ENCODE measurements at places on chromosomes 1 and 21.

DNA sequence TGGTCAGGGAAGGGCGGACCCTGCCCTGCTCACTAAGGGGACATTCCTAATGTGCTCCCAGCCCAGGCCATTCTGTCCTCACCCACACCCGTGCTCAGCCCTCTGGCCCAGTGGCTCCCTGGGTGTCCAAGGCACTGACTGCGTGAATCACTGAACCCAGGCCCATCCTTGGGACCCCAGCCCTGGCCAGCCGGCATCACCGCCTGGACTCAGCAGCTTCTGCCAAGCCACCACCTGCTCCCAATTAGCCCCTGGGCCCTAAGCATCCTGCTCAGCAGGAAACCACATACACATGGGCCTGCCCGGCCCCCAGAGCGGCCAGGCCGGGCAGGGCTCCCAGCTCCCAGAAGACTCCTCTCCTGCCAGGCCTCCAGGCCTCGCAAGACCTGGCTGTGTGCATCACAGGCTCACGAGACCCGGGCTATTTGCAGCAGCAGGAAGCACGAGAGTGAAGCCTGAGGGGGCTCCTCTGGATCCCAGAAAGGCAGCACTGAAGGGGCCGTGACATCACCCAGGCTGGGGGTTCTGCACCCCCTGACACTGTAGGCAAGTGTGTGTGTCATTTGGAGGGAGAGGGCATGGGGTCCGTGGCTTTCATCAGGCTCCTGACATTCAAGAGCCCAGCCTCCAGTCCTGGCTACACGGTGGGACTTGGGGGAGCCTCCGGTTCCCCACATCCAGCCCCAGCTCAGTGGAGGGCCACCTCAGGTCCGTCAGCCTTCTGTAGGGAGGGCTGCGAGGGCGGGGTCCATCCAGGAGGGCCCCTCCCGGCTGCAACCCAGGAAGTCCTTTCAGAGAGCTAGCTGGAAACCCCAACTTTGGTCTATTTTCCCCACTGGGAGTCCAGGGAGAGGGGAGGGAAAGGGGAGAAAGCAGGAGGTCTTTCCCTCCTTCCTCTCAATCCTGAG lies 1.6 kb downstream of the MFAP2 start:
- no peak for DNase-seq

GRCh38 chr21:33668180-33668579 lies 25.9 kb downstream of the ITSN1 start:
- no peak for DNase-seq

DNA sequence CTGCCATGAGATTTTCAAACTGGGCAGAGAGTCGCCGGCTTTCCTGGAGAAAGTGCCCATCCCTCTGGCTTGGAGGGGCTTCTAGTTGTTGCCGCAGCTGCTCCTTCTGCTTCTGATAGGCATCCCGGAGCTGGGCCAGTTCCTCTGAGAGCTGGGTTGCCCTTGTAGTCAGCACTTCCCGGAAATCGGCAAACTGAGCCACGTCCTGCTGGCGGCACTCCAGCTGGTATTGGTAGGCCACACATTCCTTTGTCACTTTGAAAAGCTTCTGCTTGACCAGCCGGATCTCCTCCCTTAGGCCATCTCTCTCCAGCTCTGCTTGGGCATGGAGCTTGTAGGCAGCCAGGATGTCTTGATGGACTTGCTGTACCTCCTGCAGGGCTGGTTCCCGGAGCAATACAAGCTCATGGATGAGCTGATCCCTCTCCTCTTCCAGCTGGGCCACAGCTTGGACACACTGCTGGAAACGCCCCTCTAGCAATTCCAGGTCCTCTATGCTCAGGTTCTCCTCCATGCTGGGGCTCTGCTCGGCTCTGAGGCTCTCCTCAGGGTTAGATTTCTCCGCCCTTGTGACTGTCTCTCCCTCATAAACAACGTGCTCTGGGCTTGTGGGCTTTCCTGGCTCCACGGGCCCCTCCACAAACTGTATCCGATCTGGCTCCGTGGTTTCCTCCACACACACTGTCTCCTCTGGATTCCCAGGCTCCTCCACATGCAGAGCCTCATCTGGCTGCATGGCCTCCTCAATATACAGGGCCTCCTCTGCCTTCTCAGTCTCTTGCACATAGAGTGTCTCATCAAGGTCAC lies 7.3 kb downstream of the SYNC start:
- DNase-seq: no peak

GRCh38 chr1:202805886-202806844 lies 2.1 kb downstream of the KDM5B start:
- DNase-seq: no peak

GRCh38 chr1:100713626-100714025 lies 5.9 kb upstream of the VCAM1 start:
- no peak for DNase-seq

- DNase-seq: no peak
These were observed 73.9 kb downstream of the HLX start for GRCh38 chr1:220952961-220953643.

DNA sequence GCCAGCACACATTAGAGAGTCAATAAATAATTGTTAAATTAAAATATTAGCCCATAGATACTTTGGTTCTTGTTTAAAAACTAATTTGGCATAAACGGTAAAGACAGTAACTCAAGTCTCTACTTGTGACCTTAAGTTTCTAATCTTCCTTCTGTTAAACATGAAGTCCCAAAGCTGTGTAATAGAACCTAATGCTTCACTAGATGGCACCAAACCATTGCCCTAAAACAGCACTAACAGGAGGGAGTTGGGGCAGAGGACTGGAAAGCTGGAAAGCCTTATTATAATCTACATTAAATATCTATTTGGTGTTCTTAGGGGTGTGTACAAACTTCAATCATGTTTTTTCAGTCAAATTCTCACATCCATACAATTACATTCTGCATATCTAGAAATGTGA lies 176.7 kb downstream of the OLFM3 start:
- no peak for DNase-seq

- DNase-seq: no peak
These were observed 27.4 kb downstream of the IFI44 start for GRCh38 chr1:78676993-78677392.

Measured in stimulated activated CD4-positive, alpha-beta T cell treated with anti-CD3 and anti-CD28 coated beads, Interleukin-2, amount 100 ng/mL, for 24 hours (primary cell).